Activated naive CD8-positive, alpha-beta T cell treated with anti-CD3 and anti-CD28 coated beads, Interleukin-2, amount 50 U/mL, for 16 hours (primary cell): ENCODE measurements at places on chromosomes 12 and 14.

DNA sequence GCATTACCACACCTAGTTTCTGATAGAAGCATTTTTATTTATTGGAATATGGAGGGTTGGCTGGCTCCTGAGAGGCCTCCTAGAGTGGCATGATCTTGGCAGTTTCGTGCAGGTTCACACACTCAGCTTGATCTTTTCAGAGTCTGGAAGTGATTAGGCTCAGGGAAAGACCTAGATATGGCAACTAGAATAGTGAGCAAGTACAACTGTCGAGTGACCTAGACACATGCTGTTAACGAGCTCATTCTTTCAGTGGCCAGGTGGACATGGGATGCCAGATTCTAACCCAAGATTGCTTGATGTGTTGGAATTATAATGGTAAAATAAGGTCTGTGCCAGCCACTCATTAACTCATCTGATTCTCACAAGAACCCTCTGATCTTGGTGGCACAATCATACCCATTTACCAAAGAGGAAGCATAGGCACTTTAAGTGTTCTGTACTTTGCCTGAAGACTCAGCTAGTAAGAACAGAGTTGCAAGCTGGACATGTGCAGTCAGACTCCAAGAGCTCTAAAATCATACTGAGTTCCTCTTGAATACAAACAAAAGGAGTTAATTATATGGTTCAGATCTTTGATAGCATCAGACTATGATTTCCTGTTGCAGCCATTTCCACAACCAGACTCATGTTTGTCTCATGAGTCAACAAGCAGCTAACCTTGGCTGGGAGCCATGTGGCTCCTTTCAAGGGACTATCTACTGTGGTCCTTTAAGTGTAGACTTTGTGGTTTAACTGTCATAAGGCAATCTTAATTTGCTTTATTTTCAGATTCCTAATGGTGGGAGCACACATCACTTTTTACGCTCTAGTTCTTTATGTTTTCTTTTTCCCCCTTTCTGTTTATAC is 144.2 kb downstream of the PLEKHA5 start:
- DNase-seq, result no peak

DNA sequence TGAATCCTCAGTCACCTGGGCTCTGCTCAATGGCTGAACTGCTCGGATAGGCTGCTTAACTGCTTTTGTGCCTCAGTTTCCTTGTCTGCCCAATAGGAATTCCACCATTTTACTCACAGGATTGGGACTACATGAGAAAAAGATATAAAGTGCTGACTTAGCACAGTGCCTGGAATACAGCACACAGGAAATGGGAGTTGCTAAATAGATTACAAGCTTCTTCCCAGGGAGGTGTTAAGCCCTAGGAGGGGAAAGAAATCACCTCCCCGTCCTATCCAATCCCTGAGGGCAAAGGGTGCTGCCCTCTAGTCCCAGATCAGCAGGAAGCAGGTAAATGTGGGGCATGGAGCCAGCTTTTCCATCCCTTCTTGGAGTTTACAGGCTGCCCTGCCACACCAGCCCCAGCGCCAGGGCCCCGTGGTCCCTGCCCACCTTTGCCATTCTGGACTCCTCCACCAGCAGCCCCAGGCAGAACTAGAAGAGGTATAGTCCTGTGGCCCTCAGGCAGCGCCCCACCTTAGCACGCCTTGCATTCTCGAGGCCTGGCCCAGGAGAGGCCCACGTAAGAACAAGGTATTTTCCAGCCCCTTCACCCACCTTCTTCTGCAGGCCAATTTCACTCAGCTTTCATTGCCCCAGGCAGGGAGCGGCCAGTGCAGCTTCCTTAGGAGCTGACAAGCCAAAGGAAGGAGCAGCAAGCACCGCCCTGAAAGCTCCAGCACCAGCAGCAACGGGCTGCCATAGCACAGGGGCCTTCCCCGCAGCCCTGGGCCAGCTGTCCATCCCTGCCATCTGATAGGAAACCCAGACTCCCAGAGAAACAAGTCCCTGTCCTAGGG is 28.8 kb upstream of the RPLP0 start:
- DNase-seq, result no peak

- no peak for DNase-seq
These were observed 123.0 kb downstream of the ARID2 start for GRCh38 chr12:45852508-45852907.

DNA sequence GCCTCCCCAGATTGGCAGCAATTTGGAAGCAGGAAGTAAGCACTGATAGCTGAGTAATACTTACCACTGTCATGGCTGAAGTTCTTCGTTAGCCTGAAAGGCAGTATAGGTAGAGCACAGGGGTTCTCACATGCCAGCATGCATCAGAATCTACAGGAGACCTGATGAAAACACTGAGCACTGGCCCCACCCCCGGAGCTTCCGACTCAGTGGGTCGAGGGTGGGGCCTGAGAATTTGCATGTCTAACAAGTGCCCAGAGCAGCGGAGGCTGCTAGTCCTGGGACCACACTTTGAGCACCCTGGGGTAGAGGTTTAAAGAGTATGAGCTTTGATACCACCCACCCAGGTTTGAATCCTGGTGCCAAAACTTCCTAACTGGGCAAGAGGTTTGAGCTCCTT is 89.6 kb downstream of the FBXW8 start:
- DNase-seq, result no peak
